Right ventricle myocardium superior (tissue), 1 donor: ENCODE measurements at places on chromosomes 13 and 19. TPM values are rescaled to one million over a fixed set of nuclear protein-coding genes. Genes with fewer than 3 reads are reported as not detected.

DNA sequence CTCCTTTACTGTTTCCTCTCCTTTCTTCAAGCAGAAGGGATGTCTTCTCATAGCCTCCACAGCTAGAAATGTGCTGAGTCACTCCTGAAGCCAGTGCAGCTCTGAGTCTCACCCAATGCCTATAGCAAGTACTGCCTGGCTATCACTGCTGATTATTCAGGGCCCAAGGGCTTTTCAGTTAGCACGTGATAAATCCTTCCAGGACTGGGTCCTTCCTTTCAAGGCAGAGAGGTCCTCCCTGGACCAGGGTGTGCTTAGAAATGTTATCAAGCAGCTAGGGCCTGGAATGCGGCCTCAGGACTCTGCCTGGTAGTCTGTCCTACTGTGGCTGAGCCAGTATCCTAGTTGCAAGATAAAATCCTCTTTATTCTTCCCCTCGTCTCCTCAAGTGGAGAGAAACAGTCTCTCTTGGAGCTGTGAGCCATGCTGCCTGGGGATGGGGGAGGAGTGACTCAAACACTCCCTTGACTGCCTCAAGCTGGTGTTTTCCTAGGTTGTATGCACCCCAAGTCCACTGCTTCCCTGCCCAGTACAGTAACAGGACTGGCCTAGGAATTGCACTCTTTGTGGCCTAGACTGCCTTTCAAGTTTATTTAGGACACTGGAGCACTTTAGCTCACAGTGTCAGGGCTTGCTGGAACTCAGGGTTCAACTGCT is 198.7 kb upstream of the SERP2 start:
- no peak for DNase-seq

DNA sequence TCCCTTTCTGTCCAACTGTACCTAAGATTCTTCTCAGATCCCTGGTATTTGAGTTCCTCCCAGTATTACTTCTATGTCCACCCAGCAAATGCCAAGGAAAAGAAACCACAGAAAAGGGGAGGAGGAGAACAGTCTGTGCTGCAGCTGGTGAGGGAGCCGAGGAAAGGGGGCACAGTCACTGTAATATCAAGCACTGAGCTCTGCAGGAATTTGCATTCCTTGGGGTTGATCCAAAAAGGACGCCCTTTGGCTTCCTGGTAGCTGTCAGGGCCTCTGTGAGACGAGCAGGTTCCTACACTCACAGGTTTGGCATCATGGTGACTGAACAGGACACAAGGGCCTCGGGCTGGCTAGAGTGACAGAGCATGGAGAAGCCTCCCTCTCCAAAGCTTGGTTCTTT is 273.4 kb downstream of the NHLRC3 start:
- DNase-seq = no peak

The SYNGR4 gene
- not detected for total RNA-seq

The LPAR6 gene
- 10.3 TPM for total RNA-seq

The NBEA gene
- 19.1 TPM for total RNA-seq

DNA sequence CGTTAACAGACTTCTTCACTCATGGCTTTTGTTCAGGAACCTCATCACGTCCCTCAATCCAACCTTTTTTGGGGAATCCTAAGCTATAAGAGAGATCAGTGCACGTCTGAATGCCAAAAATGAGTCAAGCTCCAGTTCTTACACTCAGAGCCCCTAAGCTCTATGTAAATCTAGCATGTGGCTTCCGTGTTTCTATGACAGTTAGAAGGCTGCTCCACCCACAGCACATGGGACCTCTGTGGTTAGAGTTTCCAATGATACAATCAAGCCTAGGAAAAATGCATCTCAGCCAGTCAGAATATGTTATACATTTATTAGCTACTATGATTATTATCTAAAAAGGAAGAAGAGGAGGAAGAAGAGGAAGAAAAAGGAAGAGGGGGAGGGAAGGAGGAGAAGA is 135.9 kb downstream of the ENOX1 start:
- no peak for DNase-seq

GRCh38 chr13:48265217-48265815 is 32.3 kb downstream of the ITM2B start:
- no peak for DNase-seq

The CD209 gene
- 11.4 TPM for total RNA-seq

- DNase-seq = no peak
Measured at GRCh38 chr13:89865164-89866064, 1482.1 kb upstream of the MIR17HG start.

The C19orf33 gene
- 5.6 TPM for total RNA-seq

DNA sequence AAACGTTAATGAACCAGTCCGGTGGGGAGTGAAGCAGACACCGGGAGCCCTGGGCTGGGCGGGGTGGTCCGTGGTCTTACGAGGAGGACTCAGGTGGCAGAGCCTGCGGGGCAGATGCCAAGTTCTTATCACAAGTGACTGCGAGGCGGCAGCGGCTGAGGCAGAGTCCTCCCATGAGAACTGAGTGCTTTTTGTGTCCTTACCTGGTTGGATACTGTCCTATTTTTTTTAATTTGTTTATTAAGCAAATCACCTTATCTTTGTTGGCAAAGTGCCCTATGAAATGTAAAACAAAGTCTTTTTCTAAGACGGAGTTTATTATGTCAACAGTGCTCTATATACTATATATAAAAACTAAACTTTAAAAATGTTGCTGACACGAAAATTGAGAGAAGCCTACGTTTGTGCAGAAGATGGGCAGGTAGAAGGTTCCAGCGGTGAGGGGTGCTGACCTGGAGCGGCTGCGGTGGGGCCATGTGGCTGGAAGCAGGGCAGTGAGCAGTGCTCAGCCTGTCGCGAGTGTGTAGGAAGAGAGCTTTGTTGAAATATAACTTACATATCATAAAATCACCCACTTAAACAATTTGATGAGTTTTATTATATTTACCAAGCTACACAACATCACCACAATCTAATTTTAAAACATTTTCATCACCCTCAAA is 82.2 kb downstream of the ATP11A start:
- DNase-seq = no peak

- no peak for DNase-seq
Measured at GRCh38 chr13:112911285-112911701, 57.7 kb upstream of the MCF2L start.

GRCh38 chr19:7905268-7905667 is 1.6 kb downstream of the MAP2K7 start:
- no peak for DNase-seq

- DNase-seq = no peak
Measured at GRCh38 chr13:77185721-77186120, 141.2 kb downstream of the MYCBP2 start.

DNA sequence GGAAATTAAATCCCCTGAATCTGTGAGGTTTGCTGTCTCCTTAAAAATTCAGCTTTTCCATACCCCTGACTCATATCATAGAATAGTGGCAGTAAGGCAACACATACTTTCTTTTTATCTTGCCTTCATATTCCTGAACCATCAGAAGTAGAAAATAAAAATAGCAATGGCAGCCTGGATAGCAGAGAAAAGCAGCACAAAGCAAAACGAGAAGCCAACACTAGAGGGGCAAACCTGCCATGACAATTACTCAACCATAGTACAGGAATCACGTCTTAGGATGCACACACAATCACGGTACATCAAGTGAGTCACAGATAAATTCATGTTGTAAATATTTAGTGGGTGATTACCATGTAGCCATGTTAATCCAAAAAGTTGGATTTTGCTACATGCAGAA is 343.0 kb downstream of the ITGBL1 start:
- DNase-seq = no peak

DNA sequence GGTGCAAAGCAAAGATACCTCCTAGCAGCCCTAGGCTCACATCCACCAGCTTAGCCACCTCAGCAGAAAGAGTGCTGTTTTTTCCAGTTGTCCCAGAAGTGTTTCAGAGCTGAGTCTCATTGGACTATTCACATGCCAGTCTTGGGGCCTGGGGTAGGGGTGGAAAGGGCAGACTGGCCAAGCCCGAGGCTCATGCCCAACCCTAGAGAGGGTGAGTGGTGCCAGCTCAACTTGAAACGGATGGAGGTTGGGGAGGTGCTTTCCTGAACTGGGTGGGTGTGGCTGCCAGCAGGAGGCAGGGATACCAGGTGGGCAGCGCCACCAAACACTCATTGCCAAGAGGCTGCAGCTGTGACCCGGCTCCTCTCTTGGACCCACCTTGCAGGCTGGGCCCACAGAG is 116.9 kb downstream of the DPF1 start:
- DNase-seq = no peak

DNA sequence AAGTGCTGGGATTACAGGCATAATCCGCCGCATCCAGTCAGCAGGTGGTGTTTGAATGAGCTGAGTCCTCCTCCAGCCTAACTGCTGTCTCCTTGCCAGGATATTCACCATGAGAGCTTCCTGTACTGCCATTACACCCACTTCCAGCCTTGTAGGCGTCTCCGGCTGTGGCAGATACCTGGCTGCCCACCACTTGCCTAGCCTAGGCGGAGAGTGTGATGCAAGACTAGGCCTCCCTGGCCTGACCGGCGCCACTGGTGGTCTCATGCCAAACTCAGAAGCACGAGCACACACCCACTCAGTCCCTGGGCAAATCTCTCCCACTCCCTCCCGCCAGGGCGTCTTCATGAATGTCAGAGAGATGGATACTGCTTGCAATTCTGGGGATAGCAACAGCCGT is 16.6 kb downstream of the IL12RB1 start:
- DNase-seq = no peak

DNA sequence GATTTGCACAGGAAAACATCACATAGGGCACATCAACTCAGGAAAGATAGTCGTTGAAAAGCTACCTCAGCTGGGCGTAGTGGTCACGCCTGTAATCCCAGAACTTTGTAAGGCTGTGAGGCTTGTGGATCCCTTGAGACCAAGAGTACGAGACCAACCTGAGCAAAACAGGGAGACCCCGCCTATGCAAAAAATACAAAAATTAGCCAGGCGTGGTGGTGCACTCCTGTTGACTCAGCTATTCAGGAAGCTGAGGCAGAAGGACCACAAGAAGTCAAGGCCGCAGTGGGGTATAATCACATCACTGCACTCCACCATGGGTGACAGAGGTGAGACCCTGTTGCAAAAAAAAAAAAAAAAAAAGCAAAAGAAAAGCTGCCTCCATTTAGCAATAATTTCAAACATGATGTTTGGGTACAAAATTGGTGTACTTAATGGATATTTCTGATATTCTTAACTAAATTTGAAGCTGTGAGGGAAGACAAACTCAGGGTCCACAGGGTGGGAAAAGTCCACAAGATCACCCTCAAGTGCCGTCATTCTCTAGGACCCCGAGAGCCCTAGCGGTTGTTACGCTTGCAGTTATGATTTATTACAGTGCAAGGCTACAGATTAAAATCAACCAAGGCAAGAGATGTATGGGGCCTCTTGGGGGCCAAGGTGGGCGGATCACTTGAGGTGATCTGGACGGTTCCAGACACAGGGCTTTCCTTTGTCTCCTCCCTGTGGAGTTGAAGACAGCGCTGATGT is 42.5 kb upstream of the LDLR start:
- DNase-seq = no peak

- DNase-seq = peak; percentile 44
Measured at GRCh38 chr13:103351035-103351828, 285.0 kb upstream of the SLC10A2 start.

DNA sequence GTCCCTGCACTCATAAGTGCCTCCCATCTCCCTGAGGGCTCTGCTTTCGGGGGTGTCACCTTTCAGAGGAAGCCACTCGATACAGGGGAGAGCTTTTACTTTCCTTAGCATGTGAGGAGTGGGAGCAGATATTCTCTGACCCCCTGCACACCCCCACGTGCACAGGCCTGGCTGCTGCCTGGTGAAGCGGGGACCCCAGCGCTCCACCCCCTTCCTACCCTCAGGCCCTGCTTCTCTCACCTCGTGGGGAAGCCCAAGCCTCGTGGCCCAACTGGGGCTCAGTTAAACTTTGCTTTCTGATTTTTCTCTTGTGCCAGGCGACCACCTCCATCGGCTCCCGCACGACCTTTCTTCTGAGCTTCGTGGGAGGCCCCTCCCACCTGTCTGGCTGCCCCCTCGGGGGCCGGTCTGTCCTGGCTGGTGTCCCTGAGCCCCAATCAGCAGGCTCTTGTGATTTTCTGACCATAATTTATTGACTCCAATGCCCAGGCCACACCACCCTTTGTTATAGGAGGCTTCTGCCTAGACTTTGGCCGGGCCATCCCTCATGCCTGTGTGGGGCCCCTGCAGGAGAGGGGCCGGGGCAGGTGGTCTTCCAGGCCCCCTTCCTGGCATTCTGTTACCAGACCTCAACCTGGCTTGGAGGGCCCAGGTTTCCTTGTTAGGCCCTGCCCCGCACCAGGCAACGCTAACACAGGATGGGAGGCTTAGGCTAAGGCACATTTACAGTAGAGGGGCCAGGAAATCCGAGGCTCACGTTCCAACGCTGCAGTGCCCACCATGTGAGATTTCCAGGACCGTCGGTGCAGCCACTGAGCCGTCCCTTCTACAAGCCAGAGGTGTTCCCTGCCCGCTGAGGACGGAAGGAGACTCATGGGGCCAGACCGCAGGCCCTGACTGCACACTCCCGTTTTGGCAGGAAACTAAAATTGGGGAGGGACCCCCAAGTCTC is 3.7 kb downstream of the TMED1 start:
- DNase-seq = no peak

DNA sequence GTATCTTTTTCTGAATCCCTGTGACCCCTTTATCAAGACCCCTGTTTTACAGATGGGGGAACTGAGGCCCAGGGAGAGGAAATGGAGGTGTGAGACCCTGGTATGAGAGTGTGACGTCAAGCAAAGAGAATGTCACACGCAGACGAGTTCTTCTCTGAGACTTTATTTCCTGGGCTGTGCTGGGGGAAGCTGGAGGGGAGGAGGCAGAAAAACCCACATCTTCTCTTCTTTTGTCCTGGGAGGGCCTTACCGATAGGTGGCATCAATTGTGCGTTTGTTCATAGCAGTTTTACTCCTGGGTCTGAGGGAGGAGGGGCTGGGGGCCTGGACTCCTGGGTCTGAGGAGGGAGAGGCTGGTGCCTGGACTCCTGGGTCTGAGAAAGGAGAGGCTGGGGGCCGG is 4.9 kb upstream of the KLK15 start:
- DNase-seq = no peak

GRCh38 chr13:100660761-100661160 is 13.8 kb downstream of the TMTC4 start:
- DNase-seq = no peak

DNA sequence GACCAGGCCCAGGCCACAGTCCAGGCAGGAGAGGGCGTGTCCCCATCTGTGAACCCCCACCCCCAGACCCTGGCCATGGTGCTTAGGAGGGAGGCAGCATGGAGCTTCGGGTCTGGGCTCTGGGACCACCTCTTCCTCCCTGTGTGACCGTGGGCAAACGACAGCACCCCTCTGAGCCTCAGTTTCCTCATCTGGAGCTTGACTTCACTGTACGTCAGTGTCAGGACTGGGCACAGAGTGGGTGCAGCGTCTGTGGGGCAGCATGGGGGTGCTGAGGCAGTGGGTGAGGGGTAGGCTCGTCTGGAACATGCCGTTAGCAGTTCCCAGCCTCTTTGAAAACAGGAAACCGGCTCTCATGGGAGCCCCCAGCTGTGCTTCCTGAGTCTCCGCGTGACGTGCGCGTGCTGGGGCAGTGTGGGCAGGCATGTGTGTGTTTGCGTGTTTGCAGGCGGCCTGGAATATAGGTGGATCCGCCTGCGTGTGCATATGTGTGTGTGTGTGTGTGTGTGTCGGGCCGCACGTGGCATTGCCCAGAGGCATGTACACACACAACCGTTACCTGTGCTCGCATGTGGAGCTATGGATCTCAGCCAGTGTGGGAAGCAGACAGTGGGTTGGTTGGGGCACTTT is 15.8 kb downstream of the ARRDC2 start:
- peak; percentile 96 for DNase-seq

- DNase-seq = no peak
Measured at GRCh38 chr13:47843005-47843404, 158.1 kb downstream of the SUCLA2 start.
